Posterior cingulate gyrus (tissue), 11 donors: ENCODE measurements at places on chromosomes 13 and 19.
A peak's percentile ranks its signal among the peaks of the same experiment; 100 is the strongest.

DNA sequence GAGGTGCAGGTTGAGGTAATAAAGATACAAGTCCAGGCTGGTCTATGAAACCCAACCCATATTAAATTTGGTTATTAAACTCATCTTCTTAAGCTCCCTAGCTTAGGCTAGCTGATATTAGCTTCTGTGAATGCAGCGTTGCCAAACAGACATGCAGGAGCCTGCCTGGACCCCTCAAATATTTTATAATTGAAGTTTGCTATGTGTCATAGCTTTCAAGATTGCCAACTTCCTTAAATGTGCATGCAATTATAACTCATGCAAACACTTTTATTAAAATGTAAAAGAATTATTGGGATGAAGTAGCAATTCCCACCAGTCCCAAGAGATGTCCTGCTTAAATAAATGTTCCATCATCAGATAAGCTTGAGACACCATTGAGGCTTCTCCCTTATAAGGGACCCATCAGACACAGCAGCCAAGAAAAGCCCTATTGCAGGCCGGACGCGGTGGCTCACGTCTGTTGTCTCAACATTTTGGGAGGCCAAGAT is 51.3 kb downstream of the MBNL2 start:
- no peak for DNase-seq

DNA sequence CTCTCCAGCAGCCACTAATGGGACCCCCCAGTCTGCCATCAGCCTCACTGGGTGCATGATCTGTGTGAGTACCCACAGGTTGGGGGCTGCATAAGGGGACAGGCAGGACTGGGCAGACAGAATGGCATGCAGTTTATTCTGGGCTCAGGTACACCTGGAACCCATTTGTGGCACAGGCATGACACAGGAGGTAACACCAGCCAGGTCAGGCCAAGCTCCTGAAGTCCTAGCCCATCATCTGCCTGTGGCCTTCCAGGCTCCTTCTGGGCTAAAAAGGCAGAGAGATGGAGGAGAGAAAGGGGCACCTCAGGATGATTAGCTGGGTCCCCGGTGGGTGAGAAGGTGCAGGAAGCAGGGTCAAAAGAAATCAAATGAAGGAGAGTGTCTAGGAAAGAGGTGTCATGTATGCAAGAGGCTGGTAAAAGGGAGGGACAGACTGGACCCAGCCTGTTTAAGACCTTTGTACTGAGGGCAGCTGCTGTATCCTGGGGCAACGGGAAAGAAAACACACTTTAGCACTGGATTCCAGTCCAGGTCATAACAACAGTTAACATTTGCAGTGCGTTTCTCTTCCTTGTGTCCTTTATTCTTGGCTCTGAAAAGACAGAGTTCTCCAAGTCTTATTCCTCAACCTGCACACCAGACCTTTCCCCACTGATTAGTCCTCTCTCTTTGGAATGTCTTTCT is 20.2 kb upstream of the DGKH start:
- DNase-seq: no peak

GRCh38 chr13:43776006-43776405 is 10.8 kb downstream of the ENOX1 start:
- no peak for DNase-seq

GRCh38 chr19:53892981-53893325 is 11.0 kb downstream of the PRKCG start:
- DNase-seq: no peak

GRCh38 chr13:94713561-94714182 is 1.3 kb upstream of the SOX21 start:
- DNase-seq: no peak

GRCh38 chr19:38527466-38528136 is 90.2 kb downstream of the MAP4K1 start:
- peak; percentile 51 for DNase-seq

DNA sequence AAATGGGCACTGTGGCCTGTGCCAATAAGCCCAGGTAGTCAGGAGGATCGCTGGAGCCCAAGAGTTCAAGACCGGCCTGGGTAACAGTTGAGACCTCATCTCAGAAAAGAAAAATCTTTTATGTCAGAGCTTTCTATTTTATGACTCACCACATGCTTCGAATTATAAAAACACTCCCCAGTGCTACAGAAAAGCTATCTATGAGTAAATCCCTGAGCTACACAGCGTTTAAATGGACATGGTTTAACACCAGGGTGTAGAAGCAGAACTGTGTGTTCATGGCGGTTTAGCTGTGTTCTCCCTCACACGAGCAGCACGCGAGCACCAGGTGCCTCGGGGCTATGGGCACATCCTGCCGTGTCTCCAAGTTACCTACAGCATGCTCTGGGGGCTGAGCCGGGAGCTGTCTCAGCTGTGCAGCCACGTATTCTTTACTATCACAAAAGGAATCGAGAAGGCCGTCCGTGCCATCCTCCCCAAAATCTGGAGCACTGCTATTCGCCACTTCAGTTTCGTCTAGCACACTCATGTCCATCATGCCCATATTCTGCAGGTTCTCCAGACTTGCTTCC is 6.7 kb downstream of the SAFB2 start:
- DNase-seq: no peak

GRCh38 chr19:57613941-57614743 is at the start of gene ZNF134:
Gene ZNF134, plus strand, starts transcription at chr19:57614242. Its CDS starts 5,227 bp downstream, at chr19:57619469.
- DNase-seq: peak; percentile 97

DNA sequence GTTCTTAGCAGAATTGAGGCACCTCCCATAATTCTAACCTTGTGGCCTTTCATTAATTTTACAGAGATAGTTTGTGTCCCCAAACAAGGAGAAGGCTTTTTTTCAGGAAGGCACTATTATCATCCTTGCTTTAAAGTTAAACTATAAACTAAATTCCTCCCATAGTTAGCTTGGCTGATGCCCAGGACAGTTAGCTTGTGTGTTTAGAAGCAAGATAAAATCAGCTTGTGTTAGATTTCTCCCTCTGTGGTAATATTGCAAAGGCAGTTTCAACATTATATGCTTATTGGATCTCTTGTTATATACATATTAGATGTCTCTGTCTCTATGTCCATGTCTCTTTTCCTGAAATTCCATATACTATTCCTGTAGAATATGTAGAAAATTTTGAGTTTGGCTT is 342.7 kb downstream of the TBC1D4 start:
- no peak for DNase-seq

DNA sequence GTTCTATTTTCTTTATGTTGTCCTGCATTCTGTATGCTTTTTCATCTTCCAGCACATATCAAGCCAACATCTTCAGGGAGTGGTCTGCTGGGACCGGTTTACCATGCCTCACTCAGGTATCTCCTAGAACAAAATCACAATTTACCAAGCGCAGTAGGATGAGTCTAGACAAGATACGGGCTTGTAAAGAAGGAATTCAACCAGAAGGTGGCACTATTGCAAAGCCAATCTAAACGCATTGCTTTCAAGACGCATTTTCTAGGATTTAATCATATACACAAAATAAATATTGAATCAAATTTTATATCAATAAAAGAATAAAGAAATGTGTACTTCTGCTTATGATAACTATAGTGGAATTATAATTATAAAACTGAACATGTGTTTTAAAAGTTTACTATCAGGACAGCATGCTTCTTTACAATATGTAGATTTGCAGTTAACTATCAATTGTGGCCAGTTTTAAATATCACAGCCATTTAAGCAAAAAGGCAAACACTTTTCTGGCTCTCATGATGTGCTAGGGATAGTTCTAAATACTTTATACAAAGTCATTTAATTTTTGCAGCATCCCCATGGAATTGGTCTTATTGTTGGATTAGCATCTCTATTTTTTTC is 16.1 kb upstream of the TPP2 start:
- no peak for DNase-seq

GRCh38 chr13:45231305-45231704 is 30.5 kb upstream of the KCTD4 start:
- no peak for DNase-seq

DNA sequence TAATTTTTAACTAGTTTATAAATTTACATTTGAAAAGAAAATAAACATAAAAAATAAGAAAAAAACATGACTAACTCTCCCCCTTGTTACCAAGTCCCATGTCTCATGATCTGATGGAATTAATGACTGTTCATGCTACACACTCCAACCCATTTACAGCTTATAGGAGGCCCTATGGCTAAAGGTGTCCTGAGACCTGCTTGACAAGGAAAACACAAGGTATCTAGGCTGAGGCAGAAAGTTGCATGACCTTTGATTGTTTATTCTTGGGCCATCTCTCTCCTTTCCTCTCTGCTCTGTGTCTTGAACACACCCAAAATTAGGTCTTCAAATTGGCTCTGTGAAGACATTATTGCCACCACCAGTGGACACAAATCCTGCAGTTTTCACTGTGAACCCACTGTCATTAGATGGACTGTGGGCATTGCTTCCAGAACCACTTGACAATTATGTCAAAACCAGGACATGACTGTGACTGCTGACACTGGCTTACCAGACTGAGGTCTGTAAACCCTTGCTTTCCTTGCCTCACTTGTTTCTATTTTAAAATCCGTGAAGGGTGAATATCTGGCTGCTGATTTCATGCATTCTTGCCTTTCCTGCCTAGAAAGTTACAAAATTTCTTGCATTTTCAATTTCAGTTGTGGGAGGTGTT is 386.5 kb upstream of the SPRY2 start:
- DNase-seq: no peak
